ENCODE measurements at places on chromosomes 12 and 14. TPM values are rescaled to one million over a fixed set of nuclear protein-coding genes. Genes with fewer than 3 reads are reported as not detected.

Gene CLEC4E
- 0.05 TPM for total RNA-seq

Gene IFNG-AS1
- 1.0 TPM for total RNA-seq

Gene TSPAN11
- 1.2 TPM for total RNA-seq

Gene CCDC38
- total RNA-seq, result 1.4 TPM
